ENCODE measurements at places on chromosomes 5 and 9.
A peak's percentile ranks its signal among the peaks of the same experiment; 100 is the strongest.

GRCh38 chr9:132498531-132499210 is 83.7 kb upstream of the BARHL1 start:
- DNase-seq: peak; percentile 34

DNA sequence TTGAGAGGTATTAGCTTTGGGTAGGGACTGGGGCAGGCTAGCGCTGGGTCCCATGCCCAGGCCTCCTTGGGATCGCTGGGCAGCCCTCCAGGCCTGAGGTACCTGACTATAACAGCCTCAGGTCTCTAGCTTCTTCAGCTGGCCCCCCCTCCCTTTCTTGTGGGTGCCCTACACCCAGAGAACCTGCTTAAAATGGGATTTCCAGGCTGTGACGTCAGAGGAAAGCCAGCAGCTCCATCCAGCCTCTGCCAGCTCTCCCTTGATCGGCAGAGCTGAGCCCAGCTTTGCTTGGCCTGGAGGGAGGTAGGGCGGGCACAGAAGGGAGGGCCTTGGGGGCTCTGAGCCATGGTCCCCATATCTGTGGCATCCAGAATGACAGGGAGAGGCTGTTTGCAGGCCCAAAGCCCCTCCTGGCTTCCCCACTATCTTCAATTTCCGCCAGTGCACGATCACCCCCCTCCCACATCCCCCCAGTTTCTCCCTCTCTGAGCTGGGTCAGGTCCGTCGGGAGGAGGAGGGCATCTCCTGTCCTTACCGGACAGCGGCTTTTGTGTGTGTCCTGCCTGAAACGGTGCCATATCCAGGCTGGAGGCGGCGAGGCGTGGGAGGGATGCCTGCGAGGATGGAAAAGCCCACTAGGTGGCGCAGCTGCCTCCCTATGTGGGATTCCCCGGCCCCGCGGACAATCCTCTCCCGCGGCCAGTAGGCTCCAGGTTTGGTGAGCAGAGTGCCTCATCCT is 10.8 kb downstream of the REEP2 start:
- peak; percentile 77 for DNase-seq

GRCh38 chr5:82886911-82887310 is 190.3 kb downstream of the TMEM167A start:
- peak; percentile 46 for DNase-seq

- no peak for DNase-seq
These were observed 7.5 kb downstream of the LARP1 start for GRCh38 chr5:154762700-154763099.

DNA sequence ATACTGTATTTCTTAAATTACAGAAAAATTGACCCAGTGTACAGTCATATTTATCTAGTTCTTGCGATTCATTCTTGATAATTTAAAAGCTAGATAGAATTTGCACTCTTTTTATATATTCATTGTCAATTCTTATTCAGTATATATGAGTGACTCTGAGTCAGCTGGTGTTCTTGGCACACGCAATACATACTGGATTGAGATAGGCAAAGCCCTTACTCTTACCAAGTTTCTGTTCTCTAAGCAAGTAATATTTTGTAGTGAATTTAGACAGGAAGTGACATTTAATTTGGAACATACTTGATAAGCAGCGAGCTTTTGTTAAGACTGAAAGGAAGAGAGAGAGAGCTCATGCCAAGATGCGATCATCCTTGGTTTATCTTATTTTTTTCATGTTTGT is 57.7 kb downstream of the GPBP1 start:
- no peak for DNase-seq

DNA sequence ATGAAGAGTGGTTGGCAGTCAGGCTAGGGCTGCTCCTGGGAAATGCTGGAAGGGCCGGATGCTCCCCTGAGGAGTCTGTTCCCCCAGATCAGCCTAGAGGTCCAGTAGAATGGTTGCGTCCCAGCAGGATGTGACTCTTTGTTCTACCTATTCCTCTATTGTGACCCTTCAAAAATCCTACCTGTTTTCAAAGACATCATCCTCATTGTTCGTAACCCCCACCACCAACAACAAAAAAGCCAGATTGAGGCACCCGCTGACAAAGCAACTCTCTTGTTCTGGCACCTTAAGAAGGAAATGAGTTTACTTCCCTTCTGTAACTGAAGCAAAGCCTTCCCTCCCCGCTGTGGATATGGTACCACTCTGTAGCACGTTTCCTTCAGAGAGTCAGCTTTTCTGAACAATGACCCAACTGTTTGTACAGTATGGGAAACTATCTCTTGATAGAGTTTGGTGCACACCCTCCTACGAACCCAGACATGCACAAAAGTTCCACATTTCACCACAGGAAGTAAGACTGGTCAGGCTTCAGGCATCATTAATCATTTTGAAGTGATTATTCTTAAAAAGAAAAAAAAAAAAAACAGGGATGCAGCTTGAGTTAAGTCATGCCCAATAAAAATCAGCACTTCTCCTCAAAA is 207.2 kb downstream of the ENC1 start:
- DNase-seq: peak; percentile 50

DNA sequence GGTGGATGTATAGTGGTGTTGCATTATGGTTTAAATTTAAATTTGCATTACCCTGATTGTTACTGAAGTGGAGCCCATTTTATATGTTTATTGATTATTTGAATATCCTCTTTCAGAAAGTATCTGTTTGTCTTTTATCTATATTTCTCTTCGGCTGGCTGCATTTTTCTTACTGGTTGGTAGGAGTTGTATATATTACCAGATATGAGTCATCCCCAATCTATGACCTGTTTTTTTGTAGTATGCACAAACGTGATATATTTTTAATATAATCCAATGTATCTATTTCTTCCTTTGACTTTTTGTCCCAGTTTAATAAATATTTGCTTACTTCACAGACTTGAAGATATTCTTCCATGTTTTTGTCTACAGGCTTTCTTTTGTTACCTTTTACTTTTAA is 29.3 kb upstream of the CAMK4 start:
- DNase-seq: no peak

GRCh38 chr5:112640546-112640945 is 97.1 kb upstream of the APC start:
- peak; percentile 40 for DNase-seq

- no peak for DNase-seq
These were observed 2.8 kb downstream of the DCANP1 start for GRCh38 chr5:135444360-135444759.

GRCh38 chr9:131804826-131805225 is 65.0 kb upstream of the RAPGEF1 start:
- DNase-seq: no peak

- peak; percentile 14 for DNase-seq
These were observed 1.2 kb downstream of the DROSHA start for GRCh38 chr5:31530541-31531265.

All from fibroblast of skin of back (primary cell).